ENCODE measurements at places on chromosomes 7 and 10.

DNA sequence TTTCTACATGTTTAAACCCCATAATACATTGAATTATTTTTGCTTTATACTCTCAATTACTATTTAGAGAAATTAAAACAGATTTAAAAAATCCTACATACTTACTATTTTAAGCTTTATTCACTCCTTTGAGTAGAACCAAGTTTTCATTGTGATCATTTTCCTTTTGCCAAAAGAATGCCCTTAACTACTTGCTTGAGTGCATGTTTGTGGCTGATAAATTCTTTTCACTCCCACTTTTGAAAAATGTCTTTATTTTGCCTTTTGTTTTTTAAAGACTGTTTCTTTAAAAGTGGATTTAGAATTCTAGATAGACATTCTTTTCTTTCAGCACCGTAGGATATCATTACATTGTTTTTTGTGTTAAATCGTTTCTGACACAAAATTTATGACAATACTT lies 22.3 kb upstream of the AGR3 start:
- DNase-seq, result no peak

DNA sequence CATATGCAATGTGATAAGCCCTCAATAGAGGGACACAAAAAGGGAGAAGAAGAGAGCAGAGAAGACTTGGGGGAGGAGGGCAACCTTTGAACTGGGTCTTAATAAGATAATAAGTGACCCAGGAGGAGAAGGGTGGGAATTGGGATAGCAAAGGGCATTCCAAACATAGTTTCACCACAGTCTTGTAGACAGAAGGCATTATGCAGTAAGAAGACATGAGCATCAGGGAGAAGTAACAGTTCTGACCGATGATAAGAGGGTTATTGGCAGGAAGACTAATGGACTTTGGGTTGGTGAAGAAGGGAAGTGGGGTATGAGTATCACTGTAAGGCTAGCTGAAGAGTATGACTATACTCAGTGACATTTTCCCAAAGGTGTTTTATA lies 63.6 kb downstream of the TES start:
- DNase-seq, result no peak

DNA sequence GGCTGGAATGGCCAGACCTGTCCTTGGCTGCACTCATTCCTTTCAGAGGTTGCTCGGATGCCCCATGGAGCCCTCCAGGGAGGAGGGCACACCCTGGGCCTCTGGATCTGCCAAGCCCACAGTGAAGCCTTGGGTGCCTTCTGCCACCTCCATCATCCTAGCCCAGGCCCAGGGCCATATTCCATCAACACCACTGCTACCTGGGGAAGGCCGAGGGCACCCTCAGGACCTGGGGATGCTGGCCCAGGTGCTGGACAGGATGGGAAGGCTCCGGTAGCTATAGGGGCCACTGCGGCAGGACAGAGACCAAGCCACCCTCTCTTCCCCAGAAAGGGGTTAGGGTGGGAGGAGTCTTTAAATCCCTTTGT lies 810 bp downstream of the OPN4 start:
- no peak for DNase-seq

DNA sequence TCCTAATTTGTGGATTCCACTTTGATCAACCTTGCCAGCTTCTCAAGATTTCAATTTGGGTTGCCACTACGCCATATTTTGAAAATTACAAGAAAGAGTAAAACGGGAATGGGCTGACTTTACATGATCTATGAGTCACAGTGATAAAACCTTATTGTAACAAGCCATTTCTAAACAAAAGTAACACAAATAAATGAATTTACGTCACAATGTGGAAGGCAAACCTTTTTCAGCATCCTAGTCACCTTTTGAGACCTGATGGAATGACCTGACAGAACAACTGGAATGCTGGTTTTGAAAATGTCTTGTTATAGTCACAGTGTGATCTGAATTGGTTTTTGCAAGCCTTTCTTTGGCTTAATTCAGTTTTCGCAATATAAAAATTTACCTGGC lies 85.9 kb downstream of the CDK6 start:
- DNase-seq, result no peak

- DNase-seq, result no peak
Observed at GRCh38 chr10:77537720-77538373, 99.8 kb downstream of the KCNMA1 start.

- no peak for DNase-seq
Observed at GRCh38 chr7:96319439-96319838, 2.5 kb downstream of the SLC25A13 start.

- DNase-seq, result no peak
Observed at GRCh38 chr7:130381468-130382312, 1.4 kb downstream of the CPA1 start.

- DNase-seq, result no peak
Observed at GRCh38 chr10:15069230-15069629, 19.3 kb downstream of the ACBD7 start.

- no peak for DNase-seq
Observed at GRCh38 chr7:76234282-76234584, 32.5 kb downstream of the SRRM3 start.

- DNase-seq, result no peak
Observed at GRCh38 chr10:101506829-101507661, 81.0 kb downstream of the POLL start.

GRCh38 chr7:34096777-34097176 lies 191.4 kb downstream of the BMPER start:
- no peak for DNase-seq

DNA sequence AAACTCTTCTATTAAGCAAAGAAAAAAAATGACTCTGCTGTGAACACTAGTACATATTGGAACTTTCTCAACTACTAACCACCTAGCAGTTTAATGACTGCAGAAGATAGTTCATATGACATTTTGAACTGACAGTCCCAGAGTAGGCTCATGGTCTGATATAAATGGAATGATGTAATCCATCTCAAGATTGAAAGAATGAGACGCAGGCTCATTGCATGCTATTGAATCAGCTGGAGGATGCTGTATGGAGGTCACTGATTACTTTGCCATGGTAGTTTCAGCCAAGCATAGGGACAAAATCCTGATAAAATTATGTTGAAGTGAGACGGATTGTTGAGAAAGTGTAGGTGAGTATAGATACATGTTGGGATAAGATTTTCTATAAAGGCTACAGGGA lies 217.6 kb upstream of the SEMA3E start:
- no peak for DNase-seq

DNA sequence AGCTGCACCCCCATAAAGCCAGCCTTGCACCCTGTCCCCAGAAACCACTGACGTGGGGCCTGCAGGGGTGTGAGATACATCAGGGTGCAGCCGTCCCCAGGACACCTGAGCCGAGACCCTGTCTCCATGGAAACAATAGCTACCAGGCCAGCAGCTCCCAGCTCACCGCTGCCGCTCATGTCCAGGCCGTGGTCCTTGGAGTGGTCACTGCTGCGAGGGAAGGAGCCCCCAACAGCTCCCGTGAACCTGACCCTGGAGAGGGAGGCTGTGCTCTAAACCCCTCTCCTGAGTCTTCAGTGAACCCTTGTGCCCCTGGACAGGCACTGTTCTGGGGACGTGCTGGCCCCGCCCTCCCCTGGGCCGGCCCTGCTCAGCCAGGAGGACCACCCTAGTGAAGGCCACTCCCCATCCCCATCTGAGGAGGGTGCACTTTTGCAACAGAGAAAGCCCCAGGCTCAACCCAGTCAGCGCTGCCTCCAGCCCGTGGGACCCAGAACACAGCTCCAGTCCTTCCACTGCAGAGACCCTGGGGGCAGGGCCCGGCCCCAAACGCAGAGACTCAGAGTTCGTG lies 19.6 kb upstream of the INPP5A start:
- DNase-seq, result no peak

DNA sequence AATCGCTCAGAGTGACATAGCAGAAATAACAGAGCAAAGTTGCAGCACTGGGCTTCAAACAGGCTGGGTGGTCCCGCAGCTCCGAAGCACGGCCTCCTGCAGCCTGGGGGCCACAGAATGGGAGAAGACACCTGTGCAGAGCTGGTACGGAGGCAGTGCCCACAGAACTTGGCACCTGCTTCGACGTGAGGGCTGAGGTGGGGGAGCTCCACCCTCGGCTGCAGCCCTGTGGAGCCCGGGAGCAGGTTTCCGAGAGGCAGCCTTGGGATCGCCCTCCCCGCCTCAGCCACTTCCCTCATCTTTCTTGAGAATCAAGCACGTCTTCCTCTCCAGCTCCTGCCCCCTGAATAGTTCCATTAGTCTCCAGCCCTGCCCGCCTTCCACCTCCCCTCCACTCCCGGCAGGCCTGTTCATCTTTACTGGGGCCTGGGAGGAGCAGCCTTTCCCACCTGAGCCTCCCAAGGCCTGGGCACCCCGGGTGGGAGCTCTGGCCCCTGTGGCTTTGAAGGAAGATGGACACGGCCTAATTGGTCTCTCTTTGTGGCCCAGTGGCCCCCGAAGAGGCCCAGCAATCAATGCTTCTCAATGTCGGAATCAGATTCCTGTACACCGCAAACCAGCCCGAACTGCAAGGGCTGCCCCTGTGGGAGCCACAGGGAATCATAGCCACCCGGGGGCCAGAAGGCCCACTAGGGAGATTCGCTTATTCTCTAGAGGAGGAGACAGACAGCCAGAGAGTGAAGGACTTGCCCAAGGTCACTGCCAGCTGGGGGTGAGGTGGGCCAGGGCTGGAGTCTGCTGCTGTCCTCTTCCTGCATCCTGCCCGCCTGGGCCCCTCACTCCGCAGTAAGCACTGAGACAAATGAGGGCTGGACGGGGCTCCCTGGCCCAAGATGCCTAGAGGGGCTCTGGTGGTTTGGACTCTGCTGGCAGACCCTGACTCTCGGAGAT lies 17.0 kb upstream of the PCBD1 start:
- no peak for DNase-seq

DNA sequence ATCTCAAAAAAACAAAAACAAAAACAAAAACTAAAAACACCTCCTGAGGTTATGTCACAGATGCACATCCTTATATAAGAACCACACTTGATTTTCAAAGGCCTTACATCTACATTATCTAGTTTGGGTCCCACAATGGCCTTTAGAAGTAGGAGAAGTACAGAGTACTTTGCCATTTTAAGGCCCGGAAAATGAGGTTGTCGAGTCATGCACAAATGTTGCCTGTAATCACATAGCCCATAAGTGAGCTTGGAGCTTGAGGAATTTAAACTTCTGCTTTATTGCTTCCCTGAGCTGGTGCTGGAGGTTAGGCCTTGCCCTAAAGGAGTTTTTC lies 9.7 kb upstream of the MKRN1 start:
- DNase-seq, result no peak

- no peak for DNase-seq
Observed at GRCh38 chr7:155258226-155258560, 39.5 kb upstream of the INSIG1 start.

GRCh38 chr10:129500617-129501339 lies 33.7 kb downstream of the MGMT start:
- DNase-seq, result no peak

- DNase-seq, result no peak
Observed at GRCh38 chr10:28939281-28940157, 262.2 kb downstream of the BAMBI start.

Data from stimulated activated CD4-positive, alpha-beta T cell treated with anti-CD3 and anti-CD28 coated beads, Interleukin-4, amount 100 ng/mL, for 4 hours (primary cell).